DND-41 (cell line): ENCODE measurements at places on chromosomes 1 and 21.
A peak's percentile ranks its signal among the peaks of the same experiment; 100 is the strongest.

GRCh38 chr1:78919150-78919549 is 87.4 kb downstream of the ADGRL4 start:
- no peaks in the 10 kb centered on the region for H3K36me3 ChIP-seq
- H3K4me1 ChIP-seq = no peaks in the 10 kb centered on the region
- DNase-seq = no peak
- H3K27ac ChIP-seq = no peak overlapping the region
- no peak overlapping the region for H3K4me3 ChIP-seq

GRCh38 chr1:34842073-34842472 is 17.5 kb downstream of the SMIM12 start:
- H3K36me3 ChIP-seq = no peaks in the 10 kb centered on the region
- H3K4me3 ChIP-seq = no peak overlapping the region
- no peaks in the 10 kb centered on the region for H3K27me3 ChIP-seq
- no peak for DNase-seq

GRCh38 chr1:230228236-230228897 is 161.3 kb downstream of the GALNT2 start:
- no peak overlapping the region for H3K27ac ChIP-seq
- no peaks in the 10 kb centered on the region for H3K27me3 ChIP-seq
- peaks cover 76% of the 10 kb centered on the region for H3K36me3 ChIP-seq
- DNase-seq = no peak
- H3K4me3 ChIP-seq = no peak overlapping the region

GRCh38 chr1:225581186-225581585 is 71.7 kb downstream of the ENAH start:
- H3K27me3 ChIP-seq = no peaks in the 10 kb centered on the region
- no peak overlapping the region for H3K27ac ChIP-seq
- H3K4me1 ChIP-seq = no peaks in the 10 kb centered on the region

- no peaks in the 10 kb centered on the region for H3K4me1 ChIP-seq
- DNase-seq = peak; percentile 65
- H3K27ac ChIP-seq = no peak overlapping the region
Measured at GRCh38 chr1:200979574-200980451, 43.7 kb downstream of the KIF21B start.

DNA sequence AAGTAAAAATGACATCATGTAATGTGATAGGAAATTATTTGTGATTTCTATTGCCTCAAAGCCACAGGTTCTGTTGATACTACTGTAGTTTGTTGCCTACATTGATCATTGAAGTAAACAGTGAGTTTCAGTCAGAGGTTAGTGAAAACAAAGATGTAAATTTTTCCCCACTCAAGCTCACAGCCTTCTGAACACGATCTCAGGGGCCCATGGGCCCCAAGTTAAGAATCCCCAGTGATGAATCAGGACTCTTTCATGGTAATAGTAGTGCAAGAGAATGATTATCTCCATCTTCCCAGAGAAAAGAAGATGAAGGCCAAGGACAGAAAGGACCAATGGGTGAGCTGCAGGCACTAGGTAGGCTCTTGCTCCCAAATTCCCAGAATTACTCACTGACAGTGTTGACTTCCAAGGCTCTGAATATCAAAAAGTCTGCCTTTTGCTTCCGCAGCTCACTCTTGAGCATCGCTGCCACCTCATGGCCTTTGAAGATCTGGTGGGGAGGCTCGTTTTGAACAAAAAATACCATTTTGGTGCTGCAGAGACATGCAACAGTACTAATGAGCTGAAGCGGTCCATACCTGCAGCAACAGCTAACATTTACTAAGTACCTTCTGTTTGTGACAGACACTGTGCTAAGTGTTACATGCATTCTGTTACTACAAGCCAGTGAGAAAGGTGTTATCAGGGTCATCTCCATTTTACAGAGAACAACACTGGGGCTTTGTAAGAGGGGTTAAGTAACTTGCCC is 113.3 kb downstream of the KIAA0319L start:
- no peaks in the 10 kb centered on the region for H3K27me3 ChIP-seq
- no peak overlapping the region for H3K4me3 ChIP-seq
- H3K4me1 ChIP-seq = no peaks in the 10 kb centered on the region
- no peak for DNase-seq

DNA sequence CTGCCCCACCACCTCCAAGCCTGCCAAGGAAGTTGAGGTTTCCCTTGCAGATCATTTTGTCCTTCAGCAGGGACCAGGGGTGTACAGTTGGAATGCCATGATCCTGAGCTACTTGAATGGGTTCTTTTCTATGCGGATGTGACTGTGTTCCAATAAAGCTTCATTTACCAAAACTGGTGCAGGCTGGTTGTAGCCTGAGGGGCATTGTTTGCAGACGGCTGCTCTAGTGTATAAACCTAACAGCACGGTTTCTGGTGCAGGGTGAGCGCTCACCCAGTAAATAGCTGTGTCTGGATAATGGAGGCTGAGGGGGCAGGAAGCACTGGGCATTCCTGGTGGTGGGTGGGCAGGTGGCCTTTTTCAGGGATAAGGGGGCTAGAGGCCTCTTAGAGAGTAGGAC is 72.7 kb upstream of the ACTL8 start:
- no peaks in the 10 kb centered on the region for H3K4me1 ChIP-seq
- no peak overlapping the region for H3K4me3 ChIP-seq
- no peak overlapping the region for H3K27ac ChIP-seq
- no peaks in the 10 kb centered on the region for H3K36me3 ChIP-seq
- DNase-seq = no peak
- no peaks in the 10 kb centered on the region for H3K27me3 ChIP-seq

DNA sequence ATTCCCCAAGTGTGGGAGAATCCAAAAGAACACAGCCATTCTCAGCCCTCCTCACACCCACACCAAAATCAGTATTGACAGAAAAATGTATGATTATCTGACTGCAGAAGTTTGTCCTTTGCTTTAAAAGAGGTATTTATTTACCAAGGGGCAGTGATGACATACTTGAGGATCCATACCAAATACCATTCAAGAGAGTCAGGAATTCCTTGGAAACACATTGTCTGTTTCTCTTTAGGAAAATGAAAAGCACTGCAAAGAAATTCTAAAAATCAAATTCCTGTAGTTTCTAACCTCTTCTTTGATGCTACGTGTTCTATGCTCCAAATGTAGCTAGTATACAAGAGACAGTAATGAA is 509.6 kb upstream of the CXADR start:
- peaks cover 27% of the 10 kb centered on the region for H3K4me1 ChIP-seq
- H3K36me3 ChIP-seq = no peaks in the 10 kb centered on the region
- no peaks in the 10 kb centered on the region for H3K27me3 ChIP-seq
- peak overlapping the region; percentile 34 for H3K4me3 ChIP-seq
- H3K27ac ChIP-seq = peak overlapping the region; percentile 84
- DNase-seq = no peak

DNA sequence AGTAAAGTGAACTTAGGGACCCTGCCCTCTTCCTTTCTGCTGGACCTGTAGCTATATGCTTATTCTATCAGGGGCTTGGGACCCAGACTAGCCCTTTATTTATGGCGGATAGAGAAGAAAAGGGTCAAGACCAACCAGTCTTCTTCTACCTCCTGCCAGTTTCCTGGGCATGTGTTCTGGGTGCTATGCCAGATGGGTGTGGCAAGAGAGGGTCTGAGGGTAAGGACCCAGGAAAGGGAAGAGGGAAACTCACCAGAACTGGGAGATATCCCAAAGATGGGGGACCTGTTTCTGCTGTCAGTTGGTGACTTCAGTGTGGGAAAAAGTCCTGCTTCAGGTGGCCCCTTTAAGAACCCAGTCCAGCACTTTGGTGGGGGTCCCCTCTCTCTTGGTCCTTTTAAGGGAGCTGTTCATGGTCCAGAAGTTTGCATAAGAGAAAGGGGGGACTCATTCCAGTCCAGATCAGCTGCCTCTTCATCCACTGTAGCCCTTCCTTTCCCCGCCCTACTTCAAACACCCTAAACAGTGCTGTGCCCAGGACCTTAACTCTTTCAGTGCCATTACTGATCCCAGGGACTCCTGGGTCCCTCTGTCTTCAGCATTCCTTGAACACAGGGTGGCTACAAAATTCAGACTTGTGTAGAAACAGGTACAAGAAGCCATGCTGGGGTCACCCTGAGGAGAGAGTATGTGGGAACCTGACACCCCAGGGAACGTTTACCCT is 18.4 kb downstream of the SSR2 start:
- H3K27me3 ChIP-seq = no peaks in the 10 kb centered on the region
- peaks cover 8% of the 10 kb centered on the region for H3K4me1 ChIP-seq
- DNase-seq = no peak
- H3K27ac ChIP-seq = no peak overlapping the region
- peaks cover 6% of the 10 kb centered on the region; the same call in 1 of the 2 replicates for H3K36me3 ChIP-seq

DNA sequence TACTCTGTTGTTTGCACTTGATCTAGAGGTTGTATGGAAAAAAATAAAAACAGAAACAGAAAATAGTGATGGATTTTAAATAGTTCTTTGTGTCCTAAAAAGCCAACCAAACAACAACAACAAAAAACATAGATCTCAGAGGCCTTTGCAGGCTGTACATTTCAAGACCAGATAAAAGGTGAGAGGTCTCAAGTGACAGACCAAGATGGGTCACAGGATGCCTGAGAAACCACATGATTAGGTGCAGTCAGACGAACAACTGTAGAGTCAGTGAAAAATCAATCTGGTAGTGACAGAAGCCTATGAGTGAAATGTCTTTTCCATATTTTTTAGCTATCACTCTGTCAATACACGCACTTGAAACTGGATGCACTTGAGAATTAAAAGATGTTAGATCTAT is 193.5 kb upstream of the SAMSN1 start:
- no peaks in the 10 kb centered on the region for H3K27me3 ChIP-seq
- no peak for DNase-seq
- no peak overlapping the region for H3K4me3 ChIP-seq
- no peaks in the 10 kb centered on the region for H3K36me3 ChIP-seq
- H3K27ac ChIP-seq = no peak overlapping the region
- H3K4me1 ChIP-seq = peaks cover 32% of the 10 kb centered on the region

DNA sequence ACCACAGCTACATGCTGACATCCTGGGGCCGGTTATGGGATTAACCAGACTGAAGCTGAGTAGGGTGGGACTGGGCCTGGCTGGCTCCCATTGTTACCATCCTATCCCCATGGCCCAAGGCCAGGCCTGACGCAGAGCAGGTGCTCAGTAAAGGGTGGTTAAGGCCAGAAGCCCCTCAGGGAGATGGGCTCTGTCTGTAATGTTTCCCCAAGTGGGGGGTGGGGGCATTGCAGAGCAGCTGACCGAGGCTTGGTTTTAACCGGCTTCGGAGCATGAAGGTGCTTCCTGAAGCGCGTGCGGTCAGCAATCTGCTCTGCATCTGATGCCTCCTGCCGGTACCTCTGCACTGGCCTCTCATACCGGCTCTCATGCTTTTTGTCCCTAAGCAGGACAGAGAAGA is 83.4 kb upstream of the ACTL8 start:
- H3K27me3 ChIP-seq = no peaks in the 10 kb centered on the region
- no peaks in the 10 kb centered on the region for H3K36me3 ChIP-seq
- no peaks in the 10 kb centered on the region for H3K4me1 ChIP-seq
- DNase-seq = no peak
- no peak overlapping the region for H3K27ac ChIP-seq

GRCh38 chr21:17795146-17796036 is 23.8 kb downstream of the C21orf91 start:
- H3K36me3 ChIP-seq = peaks cover 49% of the 10 kb centered on the region
- no peaks in the 10 kb centered on the region for H3K4me1 ChIP-seq
- H3K27me3 ChIP-seq = no peaks in the 10 kb centered on the region
